ENCODE measurements at places on chromosomes 3 and 15. TPM values are rescaled to one million over a fixed set of nuclear protein-coding genes. Genes with fewer than 3 reads are reported as not detected.
A peak's percentile ranks its signal among the peaks of the same experiment; 100 is the strongest.

GRCh38 chr3:171283183-171283847 lies 176.9 kb downstream of the TNIK start:
- peak; percentile 24 for DNase-seq
- H3K36me3 ChIP-seq = no peaks in the 10 kb centered on the region
- H3K4me1 ChIP-seq = peaks cover 28% of the 10 kb centered on the region
- no peaks in the 10 kb centered on the region for H3K27me3 ChIP-seq
- no peak overlapping the region for H3K4me3 ChIP-seq

- no peaks in the 10 kb centered on the region for H3K27me3 ChIP-seq
- no peaks in the 10 kb centered on the region for H3K36me3 ChIP-seq
- no peak overlapping the region for H3K27ac ChIP-seq
- DNase-seq = no peak
- peaks cover 7% of the 10 kb centered on the region for H3K4me1 ChIP-seq
- no peak overlapping the region for H3K4me3 ChIP-seq
Observed at GRCh38 chr3:169390741-169391305, 272.7 kb downstream of the MECOM start.

The GOLGA6D gene
- total RNA-seq = not detected

DNA sequence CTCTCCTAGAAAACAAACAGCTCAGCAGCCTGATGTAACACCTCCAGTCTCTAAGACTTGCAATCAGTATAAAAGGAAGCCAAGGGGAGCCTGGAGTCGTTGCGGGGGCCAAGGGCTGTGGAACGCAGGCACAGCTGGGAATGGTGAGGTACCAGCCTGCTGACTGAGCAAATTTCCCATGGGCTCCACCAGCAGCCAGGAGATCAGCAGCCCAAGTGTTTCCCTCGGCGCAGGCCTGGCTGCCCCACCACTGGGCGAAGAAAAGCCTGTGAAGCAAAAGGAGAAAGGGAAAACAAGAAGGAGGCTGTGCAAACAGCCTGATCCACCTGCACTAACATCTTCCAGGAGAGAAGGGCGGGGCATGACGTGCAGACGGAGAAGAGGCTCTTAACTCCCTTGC lies 155.3 kb downstream of the SHQ1 start:
- no peaks in the 10 kb centered on the region for H3K36me3 ChIP-seq
- H3K27ac ChIP-seq = no peak overlapping the region
- no peak overlapping the region for H3K4me3 ChIP-seq

GRCh38 chr15:100020189-100020588 lies 287.0 kb upstream of the LYSMD4 start:
- no peak overlapping the region for H3K4me3 ChIP-seq
- DNase-seq = no peak
- peaks cover 7% of the 10 kb centered on the region for H3K4me1 ChIP-seq

DNA sequence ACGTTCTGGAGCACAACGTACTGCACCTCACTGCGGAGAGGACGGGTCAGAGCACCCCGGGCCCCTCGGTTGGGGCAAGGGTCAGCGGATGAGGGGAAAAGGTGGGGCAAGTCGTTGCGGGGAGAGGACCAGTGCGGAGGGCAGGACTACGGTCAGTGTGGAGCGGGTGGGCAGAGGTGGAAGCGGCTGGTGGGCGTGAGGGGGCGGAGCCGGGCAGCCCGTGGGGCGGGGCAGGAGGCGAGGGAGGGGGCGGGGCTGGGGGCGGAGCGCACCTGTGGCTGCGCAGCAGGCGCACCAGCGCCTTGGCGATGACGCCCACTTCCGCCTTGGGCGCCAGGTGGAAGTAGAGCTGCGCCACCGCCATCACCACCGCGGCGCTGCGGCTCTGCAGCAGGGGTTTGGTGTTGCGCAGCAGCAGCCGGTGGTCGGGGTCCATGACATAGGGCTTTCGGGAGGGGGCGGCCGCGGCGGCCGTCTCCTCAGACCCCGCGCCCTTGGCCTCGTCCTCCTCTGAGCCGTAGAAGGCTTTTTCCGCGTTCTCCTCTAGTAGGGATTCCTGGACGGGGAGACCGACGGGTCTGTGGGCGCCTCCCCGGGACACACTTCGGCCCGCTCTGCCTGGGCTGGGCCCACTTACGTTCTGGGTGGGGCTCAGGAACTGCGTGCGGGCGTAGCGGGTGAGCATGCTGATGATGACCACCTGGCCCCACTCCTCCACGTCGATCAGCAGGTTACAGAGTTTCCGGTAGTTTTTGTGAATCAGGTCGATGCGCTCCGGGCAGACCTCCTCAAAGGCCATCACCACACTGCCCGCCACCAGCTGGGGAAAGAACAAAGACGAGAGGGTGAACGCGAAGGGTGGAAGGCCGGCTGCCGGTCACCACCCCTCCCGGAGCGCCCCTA lies 29.2 kb downstream of the AP3B2 start:
- H3K4me3 ChIP-seq = peak overlapping the region; percentile 19
- H3K36me3 ChIP-seq = no peaks in the 10 kb centered on the region
- H3K27me3 ChIP-seq = peaks cover 46% of the 10 kb centered on the region
- no peak overlapping the region for H3K27ac ChIP-seq
- DNase-seq = no peak

DNA sequence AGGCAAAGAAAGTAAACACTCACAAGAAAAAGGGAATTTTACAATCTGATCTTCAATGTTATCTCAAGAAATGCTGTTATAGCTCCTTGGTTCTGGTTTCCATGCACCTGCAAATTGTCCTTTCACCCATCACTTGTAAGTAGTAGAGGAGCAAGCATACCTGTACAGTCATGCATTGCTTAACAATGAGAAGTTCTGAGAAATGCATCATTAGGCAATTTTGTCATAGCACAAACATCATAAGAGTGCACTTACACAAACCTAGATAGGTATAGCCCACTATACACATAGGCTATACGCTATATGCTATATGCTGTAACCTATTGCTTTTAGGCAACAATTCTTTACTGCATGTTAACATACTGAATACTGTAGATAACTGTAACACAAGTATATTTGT lies 672.3 kb downstream of the FHIT start:
- no peak for DNase-seq
- H3K27me3 ChIP-seq = no peaks in the 10 kb centered on the region
- no peaks in the 10 kb centered on the region for H3K4me1 ChIP-seq
- no peaks in the 10 kb centered on the region for H3K36me3 ChIP-seq
- no peak overlapping the region for H3K4me3 ChIP-seq

The TRPM1 gene
- not detected for total RNA-seq

GRCh38 chr15:68186671-68187397 lies 18.3 kb downstream of the CALML4 start:
- no peak for DNase-seq
- H3K4me3 ChIP-seq = no peak overlapping the region
- no peaks in the 10 kb centered on the region for H3K36me3 ChIP-seq
- H3K27me3 ChIP-seq = no peaks in the 10 kb centered on the region
- H3K4me1 ChIP-seq = peaks cover 24% of the 10 kb centered on the region
- no peak overlapping the region for H3K27ac ChIP-seq

- DNase-seq = no peak
- no peak overlapping the region for H3K4me3 ChIP-seq
- no peaks in the 10 kb centered on the region for H3K36me3 ChIP-seq
- peak overlapping the region; percentile 5 for H3K27ac ChIP-seq
- peaks cover 18% of the 10 kb centered on the region for H3K4me1 ChIP-seq
- no peaks in the 10 kb centered on the region for H3K27me3 ChIP-seq
Observed at GRCh38 chr3:12476238-12476897, 7.9 kb upstream of the TSEN2 start.

DNA sequence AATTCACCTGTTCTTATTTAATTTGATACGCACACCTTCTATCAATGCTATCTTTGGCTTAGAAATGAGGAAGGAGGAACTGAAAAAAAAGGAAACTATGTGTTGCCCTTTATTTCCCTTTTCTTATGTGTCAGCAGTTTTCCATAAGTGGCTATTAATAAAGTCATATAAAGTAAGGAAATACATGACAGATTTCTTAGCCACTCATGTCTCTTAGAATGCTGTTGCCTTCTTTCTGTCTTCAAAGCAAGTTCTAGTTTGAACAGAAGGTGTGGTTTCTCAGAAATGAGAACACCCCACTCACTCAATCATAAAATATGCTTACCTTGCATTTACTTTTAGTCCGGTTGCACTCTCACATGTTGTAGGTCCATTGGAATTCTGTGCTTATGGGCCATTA lies 640.5 kb upstream of the GRM7 start:
- no peak for DNase-seq
- no peaks in the 10 kb centered on the region for H3K4me1 ChIP-seq
- H3K27ac ChIP-seq = no peak overlapping the region
- no peak overlapping the region for H3K4me3 ChIP-seq

The GOLGA8T gene
- total RNA-seq = 1.1 TPM

All from heart right ventricle (tissue), 16 donors.